Left cardiac atrium (tissue), 4 donors: ENCODE measurements at places on chromosomes 3 and 15.

- DNase-seq = no peak
Measured at GRCh38 chr3:28940530-28940929, 340.3 kb upstream of the RBMS3 start.

DNA sequence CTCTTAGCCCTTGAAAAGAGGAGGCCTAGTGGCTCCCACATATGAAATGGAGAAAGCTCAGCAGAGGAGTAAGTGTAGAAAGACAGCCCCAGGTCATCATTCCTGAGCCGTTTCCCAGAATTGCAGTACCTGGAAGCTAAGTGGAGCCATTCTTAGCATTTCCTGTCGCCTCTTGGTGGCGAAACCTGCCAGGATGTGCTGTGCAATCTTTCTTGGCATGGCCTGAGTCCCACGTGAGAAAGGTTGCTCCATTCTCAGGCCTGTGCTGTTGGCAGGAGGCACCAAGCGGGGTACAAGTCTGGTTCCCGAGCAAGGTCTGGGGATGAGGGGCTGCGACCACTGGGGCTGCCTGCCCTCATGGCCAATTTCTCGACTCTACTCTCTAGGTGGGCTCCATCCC lies 207.2 kb upstream of the TPM1 start:
- DNase-seq = peak; percentile 45

- peak; percentile 65 for DNase-seq
Measured at GRCh38 chr3:194824701-194825111, 139.0 kb downstream of the FAM43A start.

DNA sequence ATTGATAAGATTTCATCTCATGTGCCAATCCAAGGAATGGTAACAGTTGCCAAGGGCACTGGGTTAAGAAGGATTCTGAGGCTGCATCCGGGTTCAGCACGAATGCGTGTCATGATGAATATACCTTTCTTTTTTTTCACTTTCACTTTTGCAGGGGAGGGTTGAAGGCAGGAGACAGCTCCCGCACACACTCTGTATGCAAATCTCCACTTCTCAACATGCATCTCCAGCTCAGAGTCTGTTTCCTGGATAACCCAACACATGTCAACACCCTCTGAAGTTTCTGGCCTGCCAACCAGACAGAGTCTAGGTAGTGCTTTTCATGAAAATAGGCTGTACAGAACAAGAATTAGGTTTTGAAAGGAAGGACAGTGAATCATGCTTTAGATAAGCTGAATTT lies 21.6 kb downstream of the B4GALT4 start:
- DNase-seq = no peak

- DNase-seq = no peak
Measured at GRCh38 chr3:85667744-85668143, 709.0 kb downstream of the CADM2 start.

DNA sequence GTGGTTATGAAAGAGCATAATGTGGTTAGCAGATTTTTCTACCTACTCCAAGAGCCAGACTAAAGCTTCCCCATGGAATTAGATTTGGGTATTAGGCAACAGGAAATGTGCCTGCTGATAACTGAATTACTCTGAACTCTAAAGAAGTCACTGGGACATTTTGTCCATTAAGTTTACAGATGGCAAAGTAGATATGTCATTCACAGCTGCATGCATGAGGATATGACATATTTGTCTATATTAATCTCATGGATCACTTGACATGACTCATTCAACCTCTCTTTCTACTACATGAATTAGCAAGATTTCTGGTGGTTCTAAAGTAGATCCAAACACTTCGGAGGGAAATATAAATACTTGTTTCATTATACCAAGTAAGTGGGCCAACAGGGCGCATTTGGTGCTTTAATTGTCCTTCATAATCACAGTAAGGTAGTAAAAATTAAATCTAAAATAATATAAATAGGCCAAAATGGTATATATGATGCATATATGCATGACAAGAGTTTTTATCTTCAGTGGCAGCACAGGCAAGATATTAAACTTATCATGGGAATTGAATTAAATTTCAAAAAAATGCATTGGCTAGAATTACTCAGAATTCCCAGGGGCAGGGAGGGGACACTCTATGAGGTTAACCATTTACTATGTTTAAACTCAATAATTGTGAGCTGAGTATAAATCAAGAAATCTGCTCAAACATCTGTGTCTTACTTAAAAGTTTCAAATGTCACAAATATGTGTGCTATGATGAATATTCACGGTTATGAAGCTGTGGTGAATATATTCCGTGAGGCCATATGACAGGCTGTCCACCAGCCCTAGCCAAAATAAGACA lies 365.3 kb upstream of the KCNMB2 start:
- no peak for DNase-seq

DNA sequence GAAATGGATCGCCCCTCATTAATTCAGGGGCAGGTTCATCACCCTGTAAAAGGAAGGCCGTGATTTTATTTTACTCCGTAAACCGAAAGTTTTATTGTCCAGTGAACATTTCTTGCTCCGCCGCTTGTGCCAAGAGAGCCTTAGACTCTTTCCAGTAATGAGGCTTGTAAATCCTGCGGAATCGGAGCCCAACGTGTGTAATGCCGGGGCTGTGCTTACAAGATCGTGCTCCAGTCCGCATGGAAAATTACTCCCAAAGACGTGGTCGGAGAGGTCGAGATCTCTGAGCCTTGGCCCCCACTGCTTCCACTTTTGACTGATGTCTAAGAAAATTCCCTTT lies 649 bp upstream of the PLOD2 start:
- DNase-seq = peak; percentile 59

DNA sequence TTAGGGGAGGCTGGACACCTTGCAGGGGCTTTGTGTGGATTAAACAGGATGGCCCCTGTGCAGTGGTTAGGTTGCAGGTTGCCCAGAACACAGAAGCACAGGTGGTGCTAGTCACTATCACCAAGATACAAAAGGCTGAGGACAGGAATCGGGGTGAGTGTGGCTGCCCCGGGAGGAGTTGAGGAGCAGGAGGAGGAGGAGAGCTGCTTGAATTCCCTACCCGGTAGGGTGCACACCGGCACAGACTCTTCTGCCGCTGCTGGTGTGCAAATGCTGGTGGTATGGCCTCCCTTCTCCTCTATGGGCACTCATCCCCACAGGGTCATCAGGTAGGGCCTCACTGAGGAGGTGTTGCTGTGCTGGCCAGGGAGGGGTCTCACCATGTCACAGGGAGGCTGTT lies 67.5 kb upstream of the SMAD6 start:
- no peak for DNase-seq

DNA sequence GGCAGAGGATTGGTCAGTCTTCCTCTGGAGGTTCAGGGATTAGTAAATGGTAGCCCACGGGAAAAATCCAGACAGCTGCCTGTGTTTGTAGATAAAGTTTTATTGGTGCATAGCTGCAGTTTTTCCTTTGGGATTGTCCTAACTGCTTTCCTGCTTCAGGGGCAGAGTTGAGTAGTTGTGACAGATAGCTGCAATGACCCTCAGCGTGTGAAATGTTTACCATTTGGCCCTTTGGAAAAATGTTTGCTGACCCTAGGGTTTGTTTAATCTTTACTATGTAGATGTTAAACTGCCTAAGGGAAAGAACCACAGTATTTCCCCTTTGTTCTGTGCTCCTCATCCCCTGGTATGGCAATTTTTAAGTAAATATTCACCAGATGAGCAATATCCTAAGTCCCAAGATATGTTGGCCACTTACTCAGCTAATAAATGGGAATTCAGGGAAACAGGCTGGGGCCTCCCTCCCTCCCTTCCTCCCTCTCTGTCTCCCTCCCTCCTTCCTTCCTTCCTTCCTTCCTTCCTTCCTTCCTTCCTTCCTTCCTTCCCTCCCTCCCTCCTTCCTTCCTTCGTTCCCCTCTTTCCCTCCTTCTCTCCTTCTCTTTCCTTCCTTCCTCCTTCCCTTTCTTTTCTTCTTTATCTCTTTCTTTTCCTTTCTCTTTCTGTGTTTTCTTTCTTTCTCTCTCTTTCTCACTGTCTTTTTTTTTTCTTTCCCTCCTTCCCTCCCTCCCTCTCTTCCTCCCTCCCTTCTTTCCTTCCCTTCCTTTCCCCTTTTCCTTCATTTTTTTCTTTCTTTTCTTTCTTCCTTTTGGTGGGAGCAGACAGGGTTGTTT lies 234.6 kb upstream of the BHLHE40 start:
- no peak for DNase-seq

DNA sequence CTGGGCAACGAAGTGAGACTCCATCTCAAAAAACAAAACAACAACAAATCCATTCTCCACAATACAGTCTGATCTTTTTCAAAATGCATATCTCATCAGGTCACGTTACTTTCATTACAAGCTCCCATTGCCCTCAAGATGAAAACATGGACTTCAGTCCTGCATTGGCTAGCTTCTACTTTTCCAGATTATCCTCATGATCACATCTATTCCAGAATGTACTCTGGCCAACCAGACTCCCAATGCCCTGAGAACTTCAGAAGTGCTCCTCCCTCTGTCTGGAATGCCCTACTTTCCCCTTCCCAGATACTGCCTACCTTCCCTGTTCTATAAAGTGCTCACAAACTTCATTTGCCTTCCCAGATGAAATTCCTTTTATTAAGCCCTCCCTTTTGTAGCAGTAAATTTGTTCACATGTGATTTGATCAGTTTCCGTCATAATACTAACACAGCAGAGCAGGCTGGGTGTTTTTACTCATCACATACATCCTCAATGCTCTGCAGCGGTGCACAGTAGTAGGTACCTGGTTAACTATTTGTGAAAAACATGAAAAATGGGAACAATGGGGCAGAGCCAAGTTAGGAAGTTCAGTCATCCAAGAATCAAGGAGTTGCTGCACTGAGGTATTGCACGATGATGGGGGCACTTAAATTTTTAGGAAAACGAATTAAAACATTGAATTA lies 5.3 kb downstream of the RPL22L1 start:
- DNase-seq = no peak

GRCh38 chr3:5172018-5172417 lies 15.5 kb upstream of the EDEM1 start:
- no peak for DNase-seq

- DNase-seq = no peak
Measured at GRCh38 chr3:30667280-30667651, 60.9 kb downstream of the TGFBR2 start.

- DNase-seq = no peak
Measured at GRCh38 chr3:183354325-183354831, 74.0 kb downstream of the MCF2L2 start.

- no peak for DNase-seq
Measured at GRCh38 chr3:62570888-62571287, 197.5 kb upstream of the FEZF2 start.

DNA sequence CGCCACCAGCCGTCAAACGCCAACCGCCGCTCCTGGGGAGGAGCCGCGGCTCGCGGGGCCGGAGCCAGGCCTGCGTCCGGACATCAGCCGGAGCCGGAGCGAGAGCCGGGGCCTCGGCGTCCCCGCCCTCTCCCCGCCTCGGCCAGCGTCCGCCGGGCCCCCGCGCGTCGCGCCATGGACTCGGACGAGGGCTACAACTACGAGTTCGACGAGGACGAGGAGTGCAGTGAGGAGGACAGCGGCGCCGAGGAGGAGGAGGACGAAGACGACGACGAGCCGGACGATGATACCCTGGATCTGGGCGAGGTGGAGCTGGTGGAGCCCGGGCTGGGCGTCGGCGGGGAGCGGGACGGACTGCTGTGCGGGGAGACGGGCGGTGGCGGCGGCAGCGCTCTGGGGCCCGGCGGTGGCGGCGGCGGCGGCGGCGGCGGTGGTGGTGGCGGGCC lies 359 bp downstream of the ARIH1 start:
- DNase-seq = no peak

GRCh38 chr15:63752075-63752684 lies 81.6 kb downstream of the HERC1 start:
- no peak for DNase-seq

DNA sequence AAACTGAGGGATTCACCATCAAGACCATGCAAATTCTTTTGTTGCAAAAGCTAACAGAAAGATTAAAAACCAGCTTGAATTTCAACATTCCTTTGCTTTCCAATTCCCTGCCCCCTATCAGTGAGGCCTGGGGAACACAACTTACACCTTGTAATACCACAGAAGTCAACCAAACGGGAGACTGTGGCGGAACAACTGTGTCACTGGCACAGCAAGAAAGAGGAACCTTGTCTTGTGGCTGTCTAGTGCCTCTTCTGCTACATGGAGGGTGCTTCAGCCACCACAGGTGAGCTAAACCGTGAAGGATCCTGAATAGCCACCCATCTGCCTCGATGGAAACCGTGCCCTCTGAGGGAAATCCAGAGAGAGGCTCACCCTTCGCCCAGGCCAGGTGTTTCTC lies 11.4 kb downstream of the CCDC12 start:
- no peak for DNase-seq

GRCh38 chr15:91679447-91679846 lies 174.1 kb upstream of the SLCO3A1 start:
- DNase-seq = no peak

- no peak for DNase-seq
Measured at GRCh38 chr15:25527118-25527517, 88.3 kb upstream of the UBE3A start.

DNA sequence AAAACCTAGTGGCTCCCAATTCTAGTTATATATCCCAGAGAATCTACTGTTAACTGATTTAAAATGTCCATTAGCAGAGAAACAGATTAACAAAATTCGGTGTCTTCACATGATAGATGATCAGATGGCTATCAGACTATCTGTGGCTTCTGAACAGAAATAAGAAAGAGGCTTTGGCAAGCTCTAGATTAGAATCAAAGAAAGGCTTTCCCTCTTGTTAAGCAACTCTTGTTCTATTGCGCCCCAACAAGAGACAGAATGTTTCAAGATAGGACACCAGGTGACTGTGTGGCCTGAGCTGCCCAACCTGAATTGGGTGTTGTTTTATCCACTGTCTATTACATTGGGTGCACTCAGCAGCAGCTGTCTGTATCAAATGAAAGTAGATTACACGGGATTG lies 483.7 kb downstream of the FHIT start:
- no peak for DNase-seq

GRCh38 chr3:43364926-43365325 lies 78.6 kb downstream of the SNRK start:
- no peak for DNase-seq

- DNase-seq = no peak
Measured at GRCh38 chr15:78685159-78685921, 44.3 kb upstream of the CHRNB4 start.

DNA sequence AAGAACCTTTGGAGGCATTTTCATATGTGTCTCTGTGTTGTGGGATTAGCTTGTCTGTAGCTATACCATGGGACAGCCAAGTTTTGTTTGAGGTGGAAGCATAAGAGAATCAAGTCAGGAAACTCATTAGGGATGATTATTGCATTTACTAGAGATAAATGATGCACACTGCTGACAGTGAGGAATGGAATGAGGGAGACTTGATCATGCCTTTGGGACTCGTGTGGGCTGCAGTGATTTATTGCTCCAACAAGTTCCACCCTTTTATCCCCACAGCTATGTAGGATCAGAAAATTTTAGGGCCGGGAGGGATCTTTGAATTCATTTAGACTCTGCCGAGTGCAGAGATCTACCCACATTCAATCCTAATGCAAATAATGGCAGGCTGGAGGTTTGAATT lies 16.3 kb downstream of the ZNF385D start:
- no peak for DNase-seq

GRCh38 chr3:71489315-71489761 lies 94.2 kb downstream of the FOXP1 start:
- DNase-seq = no peak

GRCh38 chr3:58003093-58003492 lies 5.1 kb upstream of the FLNB start:
- no peak for DNase-seq

GRCh38 chr3:183252973-183253527 lies at the start of gene B3GNT5:
B3GNT5 (plus strand) TSS chr3:183253253; CDS start chr3:183269799, 16,546 bp downstream.
- peak; percentile 65 for DNase-seq
